Cardiac muscle cell (in vitro differentiated cells and primary cell): ENCODE measurements at places on chromosomes 11 and 22.
A peak's percentile ranks its signal among the peaks of the same experiment; 100 is the strongest.

DNA sequence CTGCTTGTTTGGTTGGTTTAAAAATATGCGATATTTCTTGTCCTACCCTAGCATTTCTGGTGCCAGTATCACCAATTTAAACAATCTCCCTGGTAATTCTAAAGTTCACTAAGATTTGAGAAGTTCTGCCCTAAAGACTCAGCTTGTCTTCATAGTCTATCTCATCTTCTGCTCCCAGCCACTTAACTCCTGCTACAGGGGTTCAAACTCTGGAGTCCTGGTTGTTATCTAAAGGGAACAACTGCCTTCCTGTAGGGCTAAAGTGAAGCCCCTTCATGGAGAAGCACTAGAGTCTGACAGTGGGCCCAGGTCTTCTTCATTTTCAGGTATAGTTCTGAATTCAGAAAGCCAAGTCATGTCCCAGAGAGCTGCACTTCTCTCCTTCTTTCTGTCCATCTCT is 73.2 kb downstream of the CTNND1 start:
- no peaks in the 10 kb centered on the region for H3K36me3 ChIP-seq
- H3K4me3 ChIP-seq: no peak overlapping the region
- no peak for DNase-seq
- no peaks in the 10 kb centered on the region for H3K4me1 ChIP-seq
- no peak overlapping the region for H3K27ac ChIP-seq

DNA sequence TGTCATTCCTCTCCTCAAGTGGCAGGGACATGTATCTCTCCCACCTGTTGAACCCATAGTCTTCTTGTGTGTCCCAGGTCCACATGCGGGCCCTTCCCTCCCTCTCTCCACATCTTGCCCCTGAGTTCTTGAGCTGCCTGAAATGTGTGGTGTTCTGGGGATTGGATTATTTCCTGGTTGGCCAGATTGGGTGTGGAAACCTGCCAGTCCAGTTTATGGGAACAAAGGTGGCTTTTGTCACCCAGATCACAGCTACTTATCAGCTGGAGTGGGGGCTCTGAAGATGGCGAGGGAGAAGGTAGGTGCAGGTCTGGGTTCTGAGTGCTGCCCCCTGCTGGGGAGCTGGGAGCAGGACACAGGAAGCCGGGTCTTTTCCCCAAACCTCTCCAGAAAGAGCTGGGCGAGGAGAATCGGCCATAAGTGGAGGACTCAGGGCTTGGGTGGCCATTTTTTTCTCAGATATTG is 14.2 kb downstream of the DTX4 start:
- H3K36me3 ChIP-seq: no peaks in the 10 kb centered on the region
- no peak overlapping the region for H3K4me3 ChIP-seq
- no peak overlapping the region for H3K27ac ChIP-seq
- H3K27me3 ChIP-seq: no peaks in the 10 kb centered on the region

- peaks cover 5% of the 10 kb centered on the region for H3K4me1 ChIP-seq
- no peaks in the 10 kb centered on the region for H3K36me3 ChIP-seq
- H3K27me3 ChIP-seq: peaks cover 9% of the 10 kb centered on the region
- no peak overlapping the region for H3K4me3 ChIP-seq
- DNase-seq: no peak
Observed at GRCh38 chr11:102929972-102930371, 25.6 kb downstream of the MMP13 start.

GRCh38 chr11:105192115-105192514 is 52.5 kb upstream of the CARD18 start:
- no peak overlapping the region for H3K4me3 ChIP-seq
- no peaks in the 10 kb centered on the region for H3K36me3 ChIP-seq
- DNase-seq: no peak
- H3K27ac ChIP-seq: no peak overlapping the region
- H3K27me3 ChIP-seq: no peaks in the 10 kb centered on the region

DNA sequence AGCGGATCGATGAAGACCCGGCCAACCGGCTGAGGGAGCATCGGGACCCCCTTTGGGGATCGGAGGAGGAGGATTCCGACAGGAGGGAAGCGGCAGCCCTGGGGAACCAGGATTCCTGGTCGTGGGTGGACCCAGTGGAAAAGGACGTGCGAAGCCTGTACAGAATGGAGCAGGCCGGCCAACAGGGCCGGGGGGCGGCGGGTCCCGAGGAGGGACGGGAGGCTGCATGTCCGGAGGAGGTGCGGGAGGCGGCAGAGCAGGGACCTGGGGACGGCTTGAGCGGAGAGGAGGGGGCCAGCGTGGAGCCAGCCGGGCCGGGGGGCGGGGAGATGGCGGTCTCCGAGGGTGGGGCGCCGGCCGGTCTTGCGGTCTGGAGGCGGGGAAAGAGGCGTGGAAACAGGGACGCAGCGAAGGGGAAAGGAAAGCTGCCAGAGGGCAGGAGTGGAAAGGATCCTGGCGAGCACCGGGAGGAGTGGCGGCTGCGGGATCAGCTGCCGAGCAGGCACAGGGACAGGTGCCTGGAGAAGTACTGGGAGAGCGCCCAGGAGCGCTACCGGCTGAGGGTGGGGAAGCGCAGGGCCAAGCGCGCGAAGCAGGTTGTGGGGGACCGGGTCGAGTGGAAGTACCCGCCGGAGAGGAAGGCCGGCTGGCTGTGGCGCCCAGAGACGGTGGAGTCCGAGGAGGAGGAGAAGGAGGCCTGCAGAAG is at the start of gene ANO5:
Gene ANO5 (plus strand): TSS at position 444 of the 706 bp plus-strand sequence. CDS start 408 bp downstream, outside the sequence.
- peak within 1 kb of the TSS; percentile 49 for H3K4me3 ChIP-seq
- peak within 1 kb of the TSS; percentile 73 for H3K27ac ChIP-seq
- H3K36me3 ChIP-seq: no peaks in the 10 kb centered on the region
- peaks cover 15% of the 10 kb centered on the region for H3K4me1 ChIP-seq
- peak; percentile 7 for DNase-seq
- no peaks in the 10 kb centered on the region for H3K27me3 ChIP-seq

GRCh38 chr11:93481279-93481678 is 61.9 kb downstream of the SMCO4 start:
- H3K4me1 ChIP-seq: peaks cover 59% of the 10 kb centered on the region
- no peak overlapping the region for H3K27ac ChIP-seq
- no peaks in the 10 kb centered on the region for H3K27me3 ChIP-seq
- no peaks in the 10 kb centered on the region for H3K36me3 ChIP-seq

DNA sequence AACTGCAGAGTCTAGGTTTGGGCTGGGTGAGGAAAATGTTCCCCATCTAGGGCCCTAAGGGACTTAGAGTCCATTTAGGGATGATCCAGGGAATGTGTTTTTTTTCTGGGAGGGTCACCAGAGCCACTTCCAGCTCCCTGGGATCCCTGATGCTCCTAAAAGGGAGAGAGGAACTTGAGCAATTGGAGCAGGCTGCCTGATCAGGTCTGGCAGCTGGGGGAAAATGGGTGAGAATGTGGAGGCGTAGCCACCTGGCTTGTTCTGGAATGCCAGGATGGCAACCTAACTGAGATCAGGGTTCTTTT is 1.2 kb downstream of the PGAP2 start:
- no peaks in the 10 kb centered on the region for H3K27me3 ChIP-seq
- H3K27ac ChIP-seq: no peak overlapping the region
- no peak for DNase-seq
- peaks cover 5% of the 10 kb centered on the region for H3K4me1 ChIP-seq
- no peak overlapping the region for H3K4me3 ChIP-seq

GRCh38 chr22:23692598-23693291 is 1.9 kb downstream of the RGL4 start:
- no peaks in the 10 kb centered on the region for H3K27me3 ChIP-seq
- H3K27ac ChIP-seq: no peak overlapping the region
- H3K4me1 ChIP-seq: no peaks in the 10 kb centered on the region
- peaks cover 2% of the 10 kb centered on the region for H3K36me3 ChIP-seq
- peak; percentile 44 for DNase-seq

DNA sequence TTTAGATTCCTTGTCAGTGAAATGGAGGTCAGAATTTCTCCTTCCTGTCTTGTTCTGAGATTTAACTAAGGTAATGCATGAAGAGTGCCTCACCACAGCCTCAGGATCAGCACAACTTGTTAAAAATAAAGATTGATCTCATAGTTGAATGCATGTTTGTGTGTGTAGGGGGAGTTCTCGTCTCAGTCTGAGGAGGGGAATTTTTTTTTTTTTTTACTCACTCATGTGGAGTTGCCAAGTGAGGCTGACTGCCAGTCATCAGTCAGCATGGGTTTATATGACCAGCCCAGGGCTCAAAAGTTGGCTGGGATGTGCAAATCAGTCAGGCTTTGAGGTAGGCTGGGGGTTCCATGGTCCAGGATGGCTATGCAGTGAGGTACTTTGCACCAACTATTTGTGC is 113.2 kb downstream of the FANCF start:
- no peak overlapping the region for H3K27ac ChIP-seq
- H3K4me3 ChIP-seq: no peak overlapping the region
- H3K4me1 ChIP-seq: no peaks in the 10 kb centered on the region
- no peaks in the 10 kb centered on the region for H3K36me3 ChIP-seq

DNA sequence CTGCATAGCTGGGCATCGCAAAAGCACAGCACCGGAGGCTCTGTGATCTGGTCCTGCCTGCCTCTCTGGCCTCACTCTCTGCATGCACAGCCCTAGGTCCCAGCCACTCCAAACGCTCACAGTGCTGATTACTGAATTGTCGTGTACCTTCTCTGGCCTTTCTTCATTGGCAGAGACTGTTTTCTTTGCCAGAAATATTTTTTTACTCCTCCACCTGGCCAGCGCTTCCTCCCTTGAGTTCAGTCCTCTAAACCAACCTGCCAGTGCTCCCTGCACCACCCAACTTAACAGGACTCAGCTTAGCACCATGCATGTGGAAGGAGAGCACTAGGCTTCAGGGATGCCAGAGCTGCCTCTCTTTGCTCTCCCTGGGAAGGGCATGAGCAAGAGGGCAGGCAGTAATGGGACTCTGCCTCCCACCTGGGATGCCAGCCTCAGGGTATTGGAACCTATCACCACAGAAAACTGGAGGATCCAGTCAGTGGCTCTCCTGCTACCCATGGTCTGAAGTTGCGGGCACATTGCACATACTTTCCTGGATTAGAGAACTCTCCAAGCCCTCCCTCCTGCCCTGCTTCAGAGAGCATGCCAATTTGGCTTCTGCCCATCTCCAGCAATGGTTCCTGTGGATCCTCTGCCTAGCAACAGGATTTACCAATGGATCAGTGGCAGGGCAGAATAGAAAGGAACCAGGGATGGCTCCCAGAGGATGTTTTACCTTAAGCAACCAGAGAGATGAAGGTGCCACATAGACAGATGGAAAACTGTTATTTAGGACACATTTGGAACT is 37.0 kb upstream of the GNAZ start:
- H3K27ac ChIP-seq: no peak overlapping the region
- no peak for DNase-seq
- no peaks in the 10 kb centered on the region for H3K27me3 ChIP-seq
- H3K4me3 ChIP-seq: no peak overlapping the region
- no peaks in the 10 kb centered on the region for H3K36me3 ChIP-seq

DNA sequence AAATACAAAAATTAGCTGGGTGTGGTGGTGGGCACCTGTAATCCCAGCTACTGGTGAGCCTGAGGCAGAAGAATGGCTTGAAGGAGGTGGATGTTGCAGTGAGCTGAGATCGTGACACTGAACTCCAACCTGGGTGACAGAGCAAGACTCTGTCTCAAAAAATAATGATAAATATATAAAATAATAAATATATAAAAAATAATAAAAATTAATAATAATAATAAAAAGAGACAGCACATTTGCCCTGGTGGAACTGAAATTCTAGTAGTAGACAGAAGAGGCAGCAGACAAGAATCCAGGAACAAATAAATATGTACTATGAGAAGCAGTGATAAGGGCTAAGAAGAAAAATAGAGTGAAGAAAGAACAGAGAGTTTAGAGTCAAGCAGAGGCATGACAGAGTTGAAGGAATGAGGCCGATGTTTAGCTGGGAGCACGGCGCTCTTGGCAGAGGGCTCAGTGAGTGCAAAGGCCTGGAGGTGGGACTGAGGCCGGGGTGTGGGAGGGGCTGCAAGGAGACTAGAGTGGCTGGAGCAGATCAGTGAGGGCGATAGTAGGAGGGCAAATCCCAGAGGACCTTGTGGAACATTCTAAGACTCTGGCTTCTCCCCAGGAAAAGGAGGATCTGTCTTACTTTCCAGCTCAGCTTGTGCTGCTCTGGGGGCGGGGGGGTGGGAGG is 410.3 kb downstream of the MN1 start:
- H3K4me3 ChIP-seq: no peak overlapping the region
- no peaks in the 10 kb centered on the region for H3K27me3 ChIP-seq
- no peaks in the 10 kb centered on the region for H3K4me1 ChIP-seq

DNA sequence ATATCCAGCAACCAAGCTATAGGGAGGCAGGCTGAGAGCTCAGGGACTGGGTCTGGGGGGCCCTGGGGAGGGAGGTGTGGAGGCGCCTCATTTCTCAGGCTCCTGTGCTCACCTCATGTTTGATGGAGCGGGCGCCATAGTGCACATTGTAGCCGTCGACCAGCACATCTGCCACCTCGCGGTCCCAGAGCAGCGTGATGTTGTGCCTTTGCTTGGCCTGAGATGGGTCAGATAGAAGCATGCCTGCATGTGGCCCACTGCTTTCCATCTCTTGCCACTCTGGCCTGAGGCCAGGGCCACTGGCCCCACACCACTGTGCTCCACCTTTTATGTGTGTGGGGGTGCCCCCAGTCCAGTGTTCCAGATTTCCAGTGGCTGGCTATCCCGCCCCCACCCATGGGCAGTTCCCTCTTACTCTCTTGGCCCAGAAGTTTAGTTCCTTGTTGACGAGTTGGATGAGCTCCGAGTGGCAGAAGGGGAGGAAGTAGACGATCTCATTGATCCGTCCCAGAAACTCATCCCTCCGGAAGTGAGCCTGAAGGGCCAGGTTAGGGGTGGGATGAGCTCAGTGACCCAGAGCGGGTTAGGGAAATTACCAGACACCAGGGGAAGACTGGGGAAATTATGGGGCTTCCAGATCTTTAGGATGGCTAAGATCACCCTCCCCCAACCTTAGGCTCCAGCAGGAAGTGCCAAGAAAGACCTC is 50.1 kb upstream of the PHOX2A start:
- no peaks in the 10 kb centered on the region for H3K27me3 ChIP-seq
- H3K4me3 ChIP-seq: no peak overlapping the region
- H3K27ac ChIP-seq: no peak overlapping the region
- no peaks in the 10 kb centered on the region for H3K36me3 ChIP-seq
- no peaks in the 10 kb centered on the region for H3K4me1 ChIP-seq

- H3K27me3 ChIP-seq: no peaks in the 10 kb centered on the region
- H3K27ac ChIP-seq: peak overlapping the region; percentile 65
- H3K4me1 ChIP-seq: peaks cover 17% of the 10 kb centered on the region
Observed at GRCh38 chr22:42608823-42609361, 5.8 kb downstream of the POLDIP3 start.

- no peaks in the 10 kb centered on the region for H3K4me1 ChIP-seq
- H3K4me3 ChIP-seq: no peak overlapping the region
- no peaks in the 10 kb centered on the region for H3K36me3 ChIP-seq
- H3K27ac ChIP-seq: no peak overlapping the region
Observed at GRCh38 chr22:35099883-35100282, 33.9 kb downstream of the ISX start.

- DNase-seq: no peak
- H3K27ac ChIP-seq: no peak overlapping the region
- no peak overlapping the region for H3K4me3 ChIP-seq
Observed at GRCh38 chr22:19169947-19170318, 8.6 kb downstream of the SLC25A1 start.

DNA sequence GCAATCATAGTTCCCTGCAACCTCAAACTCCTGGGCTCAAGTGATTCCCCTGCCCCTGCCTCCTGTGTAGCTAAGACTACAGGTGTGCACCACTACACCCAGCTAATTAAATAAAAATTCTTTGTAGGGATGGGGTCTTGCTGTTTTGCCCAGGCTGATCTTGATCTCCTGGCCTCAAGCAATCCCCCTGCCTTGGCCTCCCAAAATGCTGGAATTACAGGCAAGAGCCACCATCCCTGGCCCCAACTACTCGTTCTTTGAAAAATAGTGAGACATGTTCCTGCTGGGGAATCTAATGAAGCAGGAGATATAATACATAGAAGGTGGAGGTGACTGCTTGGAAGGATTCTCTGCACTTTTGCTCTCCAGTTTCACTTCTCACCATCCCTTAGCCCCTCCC is 40.1 kb upstream of the RFPL3 start:
- H3K27ac ChIP-seq: no peak overlapping the region
- H3K4me1 ChIP-seq: no peaks in the 10 kb centered on the region
- no peaks in the 10 kb centered on the region for H3K27me3 ChIP-seq
- H3K36me3 ChIP-seq: no peaks in the 10 kb centered on the region
- no peak overlapping the region for H3K4me3 ChIP-seq
